Right renal pelvis (tissue), 4 donors: ENCODE measurements at places on chromosomes 2 and 18. TPM values are rescaled to one million over a fixed set of nuclear protein-coding genes. Genes with fewer than 3 reads are reported as not detected.

- DNase-seq = no peak
Measured at GRCh38 chr2:48266698-48267097, 263.3 kb upstream of the STON1 start.

- no peak for DNase-seq
Measured at GRCh38 chr2:23525137-23525765, 140.3 kb downstream of the KLHL29 start.

- DNase-seq = no peak
Measured at GRCh38 chr2:207311316-207312005, 145.7 kb upstream of the KLF7 start.

GRCh38 chr2:48948400-48949125, 193.0 kb upstream of the LHCGR start:
- DNase-seq = no peak

DNA sequence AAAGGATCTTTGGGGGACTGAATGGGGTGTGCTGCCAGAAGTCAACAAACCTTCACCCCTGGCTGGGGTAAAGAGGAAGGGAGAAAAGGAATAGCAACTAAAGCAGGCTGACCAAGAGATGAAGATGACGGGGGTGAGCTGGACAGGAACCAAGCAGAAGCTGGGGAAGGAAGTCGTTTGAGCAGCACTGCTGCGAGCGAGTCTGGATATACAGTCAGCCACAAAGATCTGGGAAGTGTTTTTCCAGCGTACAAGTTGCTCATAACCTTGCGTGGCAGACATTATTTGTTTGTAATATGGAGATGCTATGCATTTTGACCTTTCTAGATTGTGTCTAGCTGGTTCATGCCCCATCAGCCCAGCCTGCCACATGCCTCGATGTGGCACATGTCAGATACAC, 71.2 kb downstream of the EIF2AK3 start:
- no peak for DNase-seq

DNA sequence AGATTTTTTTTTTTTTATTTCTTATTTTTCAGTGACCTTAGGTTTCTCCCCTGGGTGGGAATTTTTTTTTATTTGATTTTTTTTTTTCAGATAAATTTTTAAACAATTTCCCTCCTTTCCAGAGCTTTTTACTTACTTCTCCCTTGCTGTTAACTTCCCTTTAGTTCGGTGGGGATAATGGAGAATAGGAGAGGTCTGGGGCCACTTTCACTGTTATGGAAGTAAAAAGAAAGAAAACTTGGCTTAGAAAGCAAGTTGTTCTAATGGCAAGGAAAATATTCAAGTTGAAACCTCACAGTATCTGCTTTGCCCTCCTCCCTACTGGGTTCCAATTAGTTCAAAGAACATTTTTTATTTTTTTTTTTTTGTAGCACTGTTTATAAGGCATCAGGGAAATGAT, 537.1 kb upstream of the NXPH2 start:
- DNase-seq = no peak

DNA sequence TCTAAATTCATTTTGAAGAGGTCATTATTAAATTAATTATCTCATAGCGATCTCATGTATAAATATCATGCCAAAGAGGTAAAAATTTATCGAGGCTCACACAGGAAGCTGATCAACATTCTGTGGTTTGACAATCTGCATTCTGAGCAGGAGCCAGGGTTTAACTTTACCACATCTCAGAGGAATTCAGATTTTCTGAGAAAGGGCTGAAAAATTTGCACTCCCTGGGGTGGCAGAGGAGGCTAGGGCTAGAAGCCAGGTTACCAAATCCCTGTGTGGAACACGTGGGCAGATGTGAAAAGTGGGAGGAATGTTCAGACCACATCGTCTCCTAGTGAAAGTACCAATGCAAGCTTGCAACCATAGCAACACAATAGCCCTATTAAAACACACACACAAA, 63.5 kb upstream of the CTLA4 start:
- no peak for DNase-seq

DNA sequence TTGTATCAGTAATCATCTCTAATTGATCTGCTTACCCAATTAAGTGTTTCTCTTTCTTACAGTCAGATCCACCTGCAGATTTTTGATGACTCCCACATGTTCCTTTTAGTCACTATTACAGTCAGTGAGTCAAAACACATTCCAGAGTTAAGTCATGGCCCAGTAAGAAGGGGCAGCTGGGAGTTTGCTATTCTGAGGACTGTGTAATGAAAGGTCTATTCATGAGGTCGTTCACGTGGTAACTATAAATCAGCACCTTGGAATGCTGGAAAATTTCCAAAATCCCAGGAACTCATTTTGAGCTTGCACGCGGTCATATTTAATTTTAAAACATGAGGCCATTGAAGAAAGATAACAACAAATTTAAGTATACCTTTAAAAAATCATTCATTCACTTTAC, 252.5 kb downstream of the XIRP2 start:
- DNase-seq = peak; percentile 50

DNA sequence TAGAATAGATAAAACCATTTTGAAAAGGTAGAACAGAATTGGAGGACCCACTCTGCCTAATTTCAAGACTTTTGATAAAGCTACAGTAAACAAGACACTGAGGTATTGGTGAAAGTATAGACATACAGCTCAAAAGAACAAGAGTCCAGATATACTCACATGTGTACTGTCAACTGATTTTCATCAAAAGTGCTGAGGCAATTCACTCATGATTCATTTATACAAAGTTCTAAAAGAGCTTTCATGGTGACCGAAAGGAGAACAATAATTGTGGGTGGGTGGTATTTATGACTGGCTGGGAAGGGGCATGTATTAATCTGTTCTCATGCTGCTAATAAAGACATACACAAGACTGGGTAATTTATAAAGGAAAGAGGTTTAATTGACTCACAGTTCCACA, 7.3 kb downstream of the MAP4K3 start:
- no peak for DNase-seq

DNA sequence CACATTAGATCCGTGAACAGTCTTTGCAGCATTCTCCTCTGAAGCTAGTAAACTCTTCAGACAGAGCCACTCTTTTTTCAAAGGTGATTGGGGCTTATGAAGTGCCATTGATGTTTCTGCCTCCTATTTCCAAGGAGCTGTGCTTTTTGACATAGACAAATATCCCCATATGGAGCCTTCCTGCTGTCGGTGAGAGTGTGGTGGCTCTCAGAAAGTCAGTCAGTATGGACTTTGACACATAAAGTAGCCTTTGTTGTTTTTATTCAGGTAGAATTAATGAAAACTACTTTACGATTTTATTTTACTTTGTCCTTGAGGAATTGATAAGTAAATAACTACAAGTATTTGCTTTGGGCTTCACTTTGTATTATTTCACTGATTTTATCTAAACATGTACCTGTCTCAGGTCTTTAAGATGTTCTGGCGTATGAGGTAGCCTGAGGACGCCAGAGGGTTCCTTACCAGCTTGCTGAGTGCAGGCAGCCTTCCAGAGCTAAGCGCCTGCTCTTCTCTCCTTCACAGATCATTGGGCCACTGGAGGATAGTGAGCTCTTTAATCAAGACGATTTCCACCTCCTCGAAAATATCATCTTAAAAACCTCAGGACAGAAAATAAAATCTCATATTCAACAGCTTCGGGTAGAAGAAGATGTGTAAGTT, 69.7 kb downstream of the UGGT1 start:
- DNase-seq = no peak

- DNase-seq = no peak
Measured at GRCh38 chr2:56100791-56101312, 82.9 kb upstream of the CCDC85A start.

DNA sequence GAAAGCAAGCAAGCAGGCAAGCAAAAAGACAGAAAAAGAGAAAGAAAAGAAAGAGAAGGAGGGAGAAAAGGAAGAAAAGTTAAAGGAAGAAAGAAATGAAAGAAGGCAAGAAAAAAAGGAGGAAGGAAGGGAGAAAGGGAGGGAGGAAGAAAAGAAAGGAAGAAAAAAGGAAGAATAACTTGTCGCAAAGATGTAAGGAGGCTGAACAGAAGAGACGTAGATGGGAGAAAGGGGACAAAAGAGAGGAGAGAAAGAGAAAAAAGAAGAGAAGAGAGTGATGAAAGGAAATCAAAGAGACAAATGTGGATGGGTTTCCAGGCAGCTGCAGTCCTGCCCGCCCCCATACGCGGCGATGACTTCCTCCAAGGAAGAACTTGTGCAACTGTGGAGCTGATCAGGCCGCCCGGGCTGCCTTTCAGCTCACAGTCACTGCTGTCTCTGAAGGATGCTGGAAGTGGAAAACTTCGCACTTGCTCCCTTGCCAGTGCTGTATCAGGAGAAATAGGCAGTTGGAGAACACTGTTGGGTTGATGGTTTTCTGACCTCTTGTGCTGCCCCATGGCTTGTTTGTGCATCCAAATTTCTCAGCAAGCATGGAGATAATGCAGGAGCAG, 52.9 kb downstream of the TRIB2 start:
- DNase-seq = no peak

DNA sequence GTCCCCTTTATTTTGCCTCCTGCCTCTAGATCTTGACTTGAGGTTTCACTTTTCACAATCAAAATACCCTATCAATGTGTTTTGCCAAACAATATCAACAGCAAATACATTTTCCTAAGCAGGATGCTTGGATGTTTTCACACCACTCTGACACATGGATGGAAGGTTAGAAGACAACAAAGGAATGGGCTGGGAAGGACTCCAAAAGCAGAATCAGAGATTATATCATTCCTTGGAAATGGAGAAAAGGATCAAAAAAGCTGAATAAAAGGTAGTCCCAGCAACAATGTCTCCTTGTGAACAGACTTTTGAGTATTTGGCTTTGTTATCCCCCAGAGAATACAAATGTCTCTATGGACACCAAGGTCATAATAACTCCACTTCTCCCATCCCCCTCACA, 170.8 kb downstream of the ETAA1 start:
- no peak for DNase-seq

GRCh38 chr2:12167525-12168317, 421.3 kb downstream of the LPIN1 start:
- DNase-seq = no peak

DNA sequence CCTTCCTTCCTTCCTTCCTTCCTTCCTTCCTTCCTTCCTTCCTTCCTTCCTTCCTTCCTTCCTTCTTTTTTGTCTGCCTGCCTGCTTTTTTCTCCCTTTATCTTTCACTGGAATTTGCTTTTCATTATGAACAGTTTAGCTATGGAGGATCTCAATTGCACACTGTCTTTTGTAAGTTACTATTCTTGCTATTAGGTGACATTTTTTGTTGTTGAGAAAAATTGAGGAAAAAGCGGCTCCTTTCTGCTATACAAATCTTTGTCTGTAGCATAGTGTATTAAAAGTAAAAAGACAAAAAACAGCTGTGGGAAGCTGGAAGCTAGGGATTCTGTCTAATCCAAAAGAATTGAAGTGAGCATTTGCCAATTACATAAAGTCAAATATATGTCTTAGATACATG, 448.7 kb downstream of the DCDC2C start:
- DNase-seq = no peak

GRCh38 chr2:36380624-36381481, 25.3 kb downstream of the CRIM1 start:
- no peak for DNase-seq

DNA sequence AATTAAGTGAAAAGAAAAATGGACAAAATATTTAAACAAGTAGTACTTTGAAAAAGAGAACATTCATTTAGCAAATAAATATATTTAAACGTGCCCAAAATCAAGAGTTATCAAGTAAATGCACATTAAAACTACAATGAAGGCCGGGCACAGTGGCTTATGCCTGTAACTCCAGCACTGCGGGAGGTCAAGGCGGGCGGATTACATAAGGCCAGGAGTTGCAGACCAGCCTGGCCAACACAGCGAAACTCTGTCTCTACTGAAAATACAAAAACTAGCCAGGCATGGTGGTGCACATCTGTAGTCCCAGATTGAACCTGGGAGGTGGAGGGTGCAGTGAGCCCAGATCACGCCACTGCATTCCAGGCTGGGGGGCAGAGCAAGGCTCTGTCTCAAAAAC, 9.8 kb downstream of the STAM2 start:
- no peak for DNase-seq

- DNase-seq = no peak
Measured at GRCh38 chr2:164837807-164838206, 3.8 kb downstream of the COBLL1 start.

DNA sequence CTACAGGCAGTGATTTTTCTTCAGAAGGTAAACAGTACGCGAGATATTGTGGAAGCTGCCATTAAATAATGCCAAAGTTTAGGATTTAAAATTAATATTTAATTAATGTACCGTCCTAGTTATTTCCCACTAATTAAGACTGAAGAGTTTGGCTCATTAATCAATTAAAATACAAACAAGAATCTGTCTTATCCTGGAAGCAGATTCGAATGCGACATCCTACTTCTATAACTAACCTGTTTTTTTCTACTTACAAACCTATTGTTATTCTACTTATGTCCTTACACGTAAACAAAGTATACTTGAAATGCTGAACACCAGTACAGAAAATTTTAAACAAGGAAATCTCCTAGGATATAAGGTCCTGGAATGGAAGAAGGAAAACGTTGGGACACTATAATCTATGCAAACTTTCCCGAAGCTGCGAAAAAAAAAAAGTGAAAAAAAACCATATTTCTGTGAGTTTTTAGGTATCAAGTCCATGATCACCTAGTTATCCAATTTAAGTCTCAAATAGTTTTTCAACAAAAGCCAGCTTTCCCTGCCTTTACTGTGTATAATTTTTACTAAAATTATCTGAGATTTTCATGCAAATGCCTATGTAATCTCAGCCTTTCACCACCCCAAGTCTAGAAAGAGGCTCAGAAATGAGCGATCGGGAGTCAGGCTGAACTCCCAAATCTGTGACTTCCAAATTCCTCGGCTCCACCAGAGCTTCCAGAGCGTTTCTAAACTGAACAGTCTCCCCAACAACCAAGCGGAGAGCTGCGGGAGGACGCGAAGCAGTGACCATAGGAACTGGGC, 1.2 kb upstream of the C2orf15 start:
- DNase-seq = no peak

DNA sequence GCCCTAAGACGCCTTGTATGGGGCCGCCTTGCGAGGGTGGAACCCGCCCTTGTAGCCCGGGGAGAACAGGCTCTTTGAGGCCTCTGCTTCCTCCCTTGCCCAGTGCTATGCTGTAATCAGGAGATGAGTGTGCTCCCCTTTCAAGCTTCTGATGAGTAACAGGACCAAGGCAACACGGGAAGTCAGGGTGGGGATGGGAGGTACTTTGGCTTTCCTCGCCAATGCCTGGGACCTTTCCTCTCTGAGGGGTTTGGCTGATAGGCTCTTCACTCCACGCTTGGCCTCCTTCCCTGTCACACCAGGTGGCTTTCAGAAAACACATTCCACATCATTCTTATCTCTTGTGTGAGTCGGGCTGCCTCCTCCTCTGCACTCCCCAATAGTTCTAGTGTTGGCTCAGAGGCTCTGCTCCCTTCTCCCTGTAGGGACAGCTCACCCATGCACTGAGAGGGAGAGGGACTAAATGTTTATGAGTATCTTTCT, 223.7 kb upstream of the TRIB2 start:
- DNase-seq = no peak

The OSBPL1A gene
- 52.9 TPM for polyA plus RNA-seq

The LRP2 gene
- 154 TPM for polyA plus RNA-seq

The KCNE4 gene
- polyA plus RNA-seq = 14.3 TPM

The VWC2L gene
- polyA plus RNA-seq = 0.10 TPM

The TMEM247 gene
- not detected for polyA plus RNA-seq

The PTGR3 gene
- polyA plus RNA-seq = 44.2 TPM

The NTSR2 gene
- not detected for polyA plus RNA-seq

The REG3G gene
- not detected for polyA plus RNA-seq
